ENCODE measurements at places on chromosomes 4 and X.

- no peak for DNase-seq
Observed at GRCh38 chr4:6248394-6248793, 21.3 kb upstream of the WFS1 start.

GRCh38 chr4:105979506-105979905 lies 84.2 kb downstream of the NPNT start:
- DNase-seq, result no peak

DNA sequence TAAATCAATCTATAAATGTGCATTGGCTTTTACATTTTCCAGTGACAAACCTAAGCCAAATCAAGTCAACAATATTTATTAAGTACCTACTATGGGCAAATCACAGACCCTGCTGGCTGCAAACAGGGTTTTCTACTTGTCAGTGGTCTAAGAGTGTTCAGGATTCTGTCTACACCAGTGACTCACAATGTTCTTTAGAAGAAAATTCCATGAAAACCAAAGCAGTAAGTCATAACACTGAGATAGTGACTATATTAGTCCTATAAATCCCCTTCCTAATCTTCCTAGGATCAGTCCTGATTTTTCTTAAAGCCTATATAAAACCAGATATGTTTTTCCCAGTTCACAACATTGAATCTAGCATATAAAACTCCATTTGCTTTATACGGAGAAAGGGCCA lies 69.7 kb downstream of the PPP3CA start:
- no peak for DNase-seq

- no peak for DNase-seq
Observed at GRCh38 chr4:144204431-144204830, 63.9 kb upstream of the GYPA start.

DNA sequence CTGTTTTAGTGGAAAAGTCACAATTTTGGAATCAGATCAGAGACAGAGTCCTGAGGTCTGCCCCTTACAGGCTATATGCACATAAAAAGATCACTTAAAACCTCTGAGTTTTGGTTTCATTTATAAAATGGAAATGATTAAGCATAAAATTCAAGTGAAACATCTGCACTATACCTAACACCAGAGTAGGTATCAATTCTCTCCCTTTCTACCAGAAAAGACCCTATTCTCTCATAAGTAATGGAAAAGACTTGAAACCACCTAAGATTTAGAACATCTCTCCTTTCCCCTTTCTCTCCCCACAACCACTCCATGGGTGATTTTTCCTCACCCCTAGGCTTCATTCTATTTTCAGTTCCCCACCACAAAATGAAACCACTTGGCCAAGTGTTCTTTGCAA lies 907 bp downstream of the LHFPL1 start:
- no peak for DNase-seq

DNA sequence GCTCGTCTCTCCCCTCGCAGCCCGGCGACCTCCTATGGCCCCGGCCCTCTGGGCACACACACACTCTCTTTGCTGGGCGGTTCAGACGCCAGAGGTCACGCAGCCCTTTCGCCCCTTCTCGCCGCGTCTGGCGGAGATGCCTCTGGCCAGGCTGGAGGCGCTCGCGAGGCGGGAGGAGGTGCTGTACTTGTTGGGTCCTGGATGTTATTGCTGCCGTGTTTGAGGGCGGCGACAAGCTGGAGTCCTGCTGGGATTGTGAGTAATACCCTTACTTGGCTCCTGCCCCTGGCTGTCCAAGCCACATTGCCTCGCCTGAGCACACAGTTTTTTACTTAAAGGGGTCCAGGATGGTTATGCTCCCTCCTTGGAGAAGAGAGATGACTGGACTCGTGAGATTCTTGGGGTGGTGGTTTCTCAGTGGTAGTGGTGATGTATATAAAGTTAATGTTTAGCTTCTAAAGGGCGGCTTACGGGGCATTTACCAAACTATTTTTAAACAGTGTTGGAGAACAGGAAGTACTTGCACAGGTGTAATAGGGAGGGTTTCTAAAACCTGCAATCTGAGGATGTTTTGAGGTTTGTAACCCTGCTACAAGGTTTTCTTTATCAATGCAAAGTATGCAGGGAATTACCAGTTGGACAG lies 572 bp downstream of the USP53 start:
- peak; percentile 83 for DNase-seq

- DNase-seq, result no peak
Observed at GRCh38 chr4:38213083-38213805, 253.0 kb downstream of the PTTG2 start.

DNA sequence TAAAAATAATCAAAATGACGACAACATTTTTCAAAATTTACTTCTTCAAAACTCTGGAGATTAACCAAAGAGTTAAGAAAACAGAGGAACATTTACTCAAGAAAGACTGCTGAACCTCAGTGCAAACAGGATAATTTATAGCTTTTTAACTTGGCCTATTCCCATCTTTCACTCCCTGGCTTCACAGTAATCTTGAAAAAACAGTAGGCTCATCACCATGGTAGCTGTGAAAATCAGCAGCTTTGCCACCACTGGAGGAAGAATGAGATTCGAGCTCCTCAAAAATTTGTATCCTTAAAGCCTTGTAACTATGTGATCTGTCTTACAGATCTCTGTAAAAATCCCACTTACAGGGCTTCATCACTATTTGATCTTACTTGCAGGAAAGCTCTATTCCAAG lies 447.7 kb upstream of the CTSO start:
- DNase-seq, result no peak

GRCh38 chrX:118724775-118725174 lies 2.6 kb upstream of the IL13RA1 start:
- DNase-seq, result peak; percentile 12

GRCh38 chr4:8113611-8114377 lies 44.8 kb downstream of the ABLIM2 start:
- DNase-seq, result no peak

DNA sequence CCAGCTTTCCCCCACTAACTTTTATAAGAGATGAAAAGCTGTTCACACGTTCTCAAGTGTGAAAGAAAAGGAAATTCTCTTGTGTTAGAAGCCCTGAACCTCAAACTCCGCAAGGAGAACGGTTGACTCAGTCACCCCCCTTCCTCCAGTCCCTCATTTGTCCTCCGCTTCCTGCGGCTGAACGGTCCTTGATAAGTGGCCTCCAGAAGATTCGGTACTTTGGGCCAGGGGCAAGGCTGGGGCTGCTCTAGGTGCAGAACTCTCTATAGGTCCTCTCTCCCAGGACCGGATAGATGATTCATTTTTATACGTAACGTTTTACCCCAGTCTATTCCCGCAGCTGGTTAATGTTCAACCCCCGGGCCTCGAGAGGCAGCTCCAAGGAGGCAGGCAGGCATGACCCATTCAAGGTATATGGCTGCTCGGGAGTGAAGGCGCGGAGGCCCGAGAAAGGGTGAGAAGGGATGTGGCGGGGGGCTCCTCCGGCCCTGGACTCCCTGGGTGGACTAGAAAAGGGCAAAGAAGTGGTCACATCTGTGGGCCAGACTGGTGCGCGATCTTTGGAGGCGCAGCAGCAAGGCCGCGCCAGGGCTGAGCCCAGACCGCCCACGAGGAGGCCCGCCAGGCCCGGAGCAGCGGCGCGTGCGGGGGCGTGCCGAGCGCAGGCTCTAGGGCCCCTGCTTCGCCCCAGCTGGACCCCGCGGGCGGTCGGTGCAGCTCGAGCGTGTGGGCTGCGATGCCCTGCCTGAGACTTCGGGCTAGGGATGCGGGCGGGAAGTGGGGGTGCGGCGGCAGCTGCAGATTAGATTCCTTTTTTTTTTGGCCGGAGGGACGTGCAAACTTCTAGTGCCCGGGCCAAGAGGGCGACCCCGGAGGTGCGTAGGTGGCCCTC lies 11.7 kb downstream of the PITX2 start:
- DNase-seq, result no peak

- no peak for DNase-seq
Observed at GRCh38 chrX:13074297-13075262, 30.2 kb upstream of the FAM9C start.

DNA sequence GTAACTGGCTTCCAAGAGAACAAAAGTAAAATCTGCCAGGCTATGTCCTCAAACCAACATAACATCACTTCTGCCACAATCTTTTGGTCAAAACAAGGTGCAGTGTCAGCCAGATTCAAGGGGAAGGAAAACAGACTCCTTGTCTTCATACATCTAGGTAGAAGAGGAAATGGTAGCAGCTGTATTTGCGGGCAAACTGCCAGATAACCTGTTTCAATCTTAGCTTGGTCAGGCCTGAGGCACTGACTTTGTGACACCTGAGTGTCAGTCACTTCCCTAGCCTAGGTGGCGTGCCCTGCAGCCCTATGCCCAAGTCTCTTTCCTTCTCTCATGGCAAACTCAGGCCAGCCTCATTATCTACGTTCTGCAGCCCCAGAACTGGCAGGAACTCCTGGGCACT lies 146.2 kb upstream of the JADE1 start:
- no peak for DNase-seq

DNA sequence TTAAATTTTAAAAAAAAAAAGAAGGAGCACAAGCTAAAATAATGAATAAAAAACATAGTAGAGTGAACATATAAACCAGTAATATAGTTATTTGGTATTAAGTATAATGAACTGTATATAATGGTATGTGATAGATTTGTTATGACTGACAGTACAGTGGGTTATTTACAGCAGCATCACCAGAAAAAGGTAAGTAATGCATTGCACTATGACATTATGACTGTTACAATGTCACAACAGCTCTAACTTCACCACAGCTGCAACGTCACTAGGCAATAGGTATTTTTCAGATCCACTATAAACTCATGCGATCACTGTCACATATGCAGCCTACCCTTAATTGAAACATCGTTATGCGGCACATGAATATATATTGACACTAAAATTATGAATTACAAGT lies 72.5 kb downstream of the COX7B2 start:
- DNase-seq, result no peak

All from hematopoietic multipotent progenitor cell treated with erythropoietin and hydrocortisone succinate and interleukin-3 and kit ligand, for 6 days (in vitro differentiated cells).